ENCODE measurements at places on chromosomes 1 and 21. TPM values are rescaled to one million over a fixed set of nuclear protein-coding genes. Genes with fewer than 3 reads are reported as not detected.

The SLFNL1 gene
- total RNA-seq = 0.16 TPM

The MAEL gene
- 1.4 TPM for total RNA-seq

The LORICRIN gene
- total RNA-seq = not detected

DNA sequence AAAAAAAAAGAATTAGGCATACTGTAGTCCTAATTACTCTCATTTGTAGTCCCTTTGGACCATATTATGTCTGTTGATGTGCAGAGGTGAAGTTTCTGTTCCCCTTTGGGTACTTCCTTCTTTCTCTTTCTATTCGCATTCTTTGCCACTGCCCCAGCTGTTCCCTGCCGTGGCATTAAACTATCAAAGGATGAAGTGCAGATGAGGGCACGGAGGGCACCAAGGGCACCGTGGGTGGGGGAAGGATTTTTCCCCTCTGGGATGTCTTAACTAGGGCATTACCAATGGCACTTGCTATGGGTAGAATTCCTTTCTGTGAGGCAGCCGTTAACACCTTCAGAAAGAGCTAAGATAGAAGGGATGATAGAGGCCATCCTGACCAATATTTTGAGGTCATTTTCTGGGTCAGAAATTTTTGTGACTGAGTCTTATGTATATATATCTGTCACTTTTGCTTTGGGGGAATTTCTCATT is 4.9 kb upstream of the MAPKAPK2 start:
- no peak overlapping the region for H3K4me3 ChIP-seq
- H3K4me1 ChIP-seq = peaks cover 50% of the 10 kb centered on the region
- DNase-seq = no peak
- no peaks in the 10 kb centered on the region for H3K27me3 ChIP-seq
- no peak overlapping the region for H3K27ac ChIP-seq

DNA sequence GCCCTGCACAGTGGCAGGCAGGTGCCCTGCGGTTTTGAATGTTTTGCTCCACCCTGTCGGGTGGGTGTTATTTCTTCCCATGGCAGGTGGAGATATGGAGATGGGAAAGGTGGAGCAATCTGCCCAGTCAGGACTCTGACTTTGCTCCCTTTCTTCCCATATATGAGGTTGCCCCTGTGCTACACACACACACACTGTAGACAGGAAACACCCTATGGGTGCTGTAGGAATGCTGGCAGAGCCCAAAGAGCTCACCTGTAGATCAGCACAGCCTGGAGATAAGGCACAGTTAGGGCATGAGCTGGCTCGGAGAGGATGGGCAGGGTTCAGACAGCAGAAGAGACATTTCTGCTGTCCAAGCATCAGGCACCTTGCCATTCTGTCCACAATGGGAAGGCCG is 246.0 kb upstream of the AJAP1 start:
- no peaks in the 10 kb centered on the region for H3K36me3 ChIP-seq
- H3K27me3 ChIP-seq = peaks cover 17% of the 10 kb centered on the region
- H3K4me1 ChIP-seq = no peaks in the 10 kb centered on the region
- no peak overlapping the region for H3K27ac ChIP-seq

DNA sequence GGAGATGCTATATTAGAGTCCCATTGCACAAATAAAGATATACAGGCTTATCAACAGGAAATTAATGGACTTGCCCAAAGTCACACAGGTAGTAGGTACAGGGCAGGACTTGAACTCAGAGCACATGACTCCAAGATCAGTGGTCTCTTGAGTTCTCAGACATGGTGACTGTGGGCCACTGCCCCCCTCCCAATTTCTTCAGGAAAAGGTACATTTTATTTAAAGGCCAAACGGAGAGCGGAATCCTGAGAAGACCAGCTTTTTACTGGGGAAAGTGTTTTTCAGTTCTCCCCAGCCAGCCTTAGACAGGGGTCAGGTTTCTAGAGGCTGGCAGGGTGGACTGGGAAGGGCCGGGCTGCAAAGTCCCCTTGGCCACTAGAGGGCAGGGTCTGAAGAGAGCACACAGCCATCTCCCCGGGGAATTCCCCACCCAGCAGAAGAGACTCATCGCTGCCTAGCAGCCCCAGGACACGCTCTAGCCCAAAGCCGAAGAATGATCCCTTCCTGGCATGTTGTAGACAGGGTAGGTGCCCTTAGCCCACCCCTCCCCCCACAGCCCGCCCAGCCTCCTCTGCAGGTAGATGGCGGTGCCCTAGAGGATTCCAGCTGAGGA is 29.7 kb downstream of the ACP6 start:
- H3K36me3 ChIP-seq = peaks cover 10% of the 10 kb centered on the region
- H3K27ac ChIP-seq = no peak overlapping the region
- H3K4me1 ChIP-seq = peaks cover 14% of the 10 kb centered on the region
- no peaks in the 10 kb centered on the region for H3K27me3 ChIP-seq
- peak overlapping the region; percentile 7 for H3K4me3 ChIP-seq

DNA sequence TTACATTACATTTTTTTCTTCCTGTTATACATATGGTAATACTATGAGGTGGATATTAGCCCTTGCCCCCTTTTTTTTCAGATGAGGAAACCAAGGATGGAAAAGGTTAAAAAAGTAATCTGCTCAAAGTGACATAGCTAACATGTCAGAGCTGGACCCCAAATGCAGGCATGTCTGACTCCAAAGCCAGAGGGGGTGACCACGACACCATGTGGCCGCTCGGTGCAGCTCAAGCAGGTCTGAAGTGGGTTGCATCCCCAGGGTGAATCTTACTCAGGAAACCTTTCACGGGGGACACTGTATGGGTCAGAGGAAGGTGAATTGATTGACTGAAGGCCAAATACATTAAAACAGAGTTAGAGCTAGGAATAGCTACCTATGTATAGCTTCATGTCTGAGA is 34.8 kb downstream of the CD34 start:
- H3K27ac ChIP-seq = no peak overlapping the region
- peaks cover 20% of the 10 kb centered on the region for H3K4me1 ChIP-seq
- no peaks in the 10 kb centered on the region for H3K36me3 ChIP-seq
- H3K4me3 ChIP-seq = no peak overlapping the region
- no peak for DNase-seq

DNA sequence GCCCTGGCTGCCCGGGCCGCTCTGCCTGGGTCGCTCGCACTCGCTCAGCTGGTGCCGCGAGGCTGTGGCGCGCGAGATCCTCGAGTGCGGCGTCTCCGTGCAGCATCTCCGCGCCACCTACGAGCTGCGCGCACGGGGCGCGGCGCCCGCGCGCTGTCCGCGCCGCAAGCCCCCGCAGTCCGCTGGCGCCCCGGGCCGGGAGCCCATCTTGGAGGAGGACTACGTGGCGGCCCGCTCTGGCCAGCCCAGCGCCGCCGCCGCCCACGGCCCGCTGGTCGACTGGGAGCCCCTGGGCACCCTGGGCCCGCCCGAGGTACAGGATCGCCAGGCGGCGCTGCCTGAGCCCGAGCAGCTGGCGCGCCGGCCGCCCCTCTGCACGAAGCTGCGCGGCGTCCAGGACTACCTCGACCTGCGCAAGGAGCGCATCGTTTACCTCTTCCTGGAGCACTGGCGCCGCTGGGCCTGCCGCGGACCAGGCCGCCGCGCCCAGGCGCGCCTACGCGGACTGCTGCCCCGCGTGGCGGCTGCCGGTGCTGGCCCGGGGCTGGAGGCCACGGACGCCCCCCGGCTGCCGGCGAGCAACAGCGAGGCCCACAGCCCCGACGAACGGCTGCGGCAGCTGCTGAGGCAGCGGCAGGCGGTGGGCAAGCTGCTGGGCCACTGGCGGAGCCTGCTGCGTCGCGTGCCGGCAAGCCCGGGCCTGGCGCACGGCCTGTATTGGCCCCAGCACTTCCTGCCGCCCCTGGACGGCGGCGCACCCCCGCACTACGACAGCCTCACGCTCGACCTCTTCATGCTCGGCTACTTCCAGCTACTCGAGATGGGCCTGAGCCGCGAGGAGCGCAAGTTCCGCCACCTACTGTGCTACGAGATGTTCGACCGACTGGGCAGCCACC is 10.9 kb downstream of the TNFRSF25 start:
- H3K4me3 ChIP-seq = peak overlapping the region; percentile 29
- peaks cover 100% of the 10 kb centered on the region for H3K27me3 ChIP-seq
- no peaks in the 10 kb centered on the region for H3K36me3 ChIP-seq
- H3K27ac ChIP-seq = no peak overlapping the region
- peaks cover 24% of the 10 kb centered on the region for H3K4me1 ChIP-seq
